ENCODE measurements at places on chromosomes 13 and 19.

- no peak for DNase-seq
Measured at GRCh38 chr13:51364404-51365008, 25.0 kb downstream of the SERPINE3 start.

GRCh38 chr19:41309180-41310032 is 566 bp upstream of the CCDC97 start:
- DNase-seq: no peak

- no peak for DNase-seq
Measured at GRCh38 chr19:55693336-55693974, 18.4 kb downstream of the EPN1 start.

GRCh38 chr19:54518844-54519243 is 16.2 kb downstream of the LAIR2 start:
- no peak for DNase-seq

DNA sequence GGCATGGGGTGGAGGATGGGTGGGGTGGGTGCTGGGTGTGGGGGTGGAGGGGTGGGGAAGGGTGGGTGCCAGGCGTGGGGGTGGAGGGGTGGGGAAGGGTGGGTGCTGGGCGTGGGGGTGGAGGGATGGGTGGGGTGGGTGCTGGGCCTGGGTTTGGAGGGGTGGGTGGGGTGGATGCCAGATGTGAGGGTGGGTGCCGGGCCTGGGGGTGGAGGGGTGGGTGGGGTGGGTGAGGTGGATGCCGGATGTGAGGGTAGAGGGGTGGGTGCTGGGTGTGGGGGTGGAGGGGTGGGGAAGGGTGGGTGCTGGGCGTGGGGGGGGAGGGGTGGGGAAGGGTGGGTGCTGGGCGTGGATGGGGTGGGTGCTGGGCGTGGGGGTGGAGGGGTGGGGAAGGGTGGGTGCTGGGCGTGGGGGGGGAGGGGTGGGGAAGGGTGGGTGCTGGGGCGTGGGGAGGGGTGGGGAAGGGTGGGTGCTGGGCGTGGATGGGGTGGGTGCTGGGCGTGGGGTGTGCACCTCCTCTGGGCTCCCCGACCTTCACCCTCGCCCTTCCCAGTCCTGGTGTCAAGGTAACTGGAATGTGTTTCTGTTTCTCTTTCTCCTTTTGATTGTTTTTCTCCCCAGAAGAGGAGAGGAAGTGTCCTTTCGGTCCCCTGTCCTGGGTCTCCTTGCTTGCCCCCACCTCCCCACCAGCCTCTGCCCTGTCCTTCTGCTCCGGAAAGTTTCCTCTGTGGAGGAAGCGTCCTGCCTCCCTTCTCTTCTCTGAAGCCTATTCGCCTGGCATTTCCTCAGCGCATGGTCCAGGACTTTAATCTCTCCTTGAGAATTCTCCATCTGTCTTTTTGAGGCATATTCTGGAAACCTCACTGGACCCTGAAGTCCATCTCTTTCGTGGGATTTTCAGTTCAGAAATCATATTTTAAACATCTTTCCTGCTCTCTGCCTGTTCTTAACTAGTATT is 22.9 kb upstream of the CFAP97D2 start:
- no peak for DNase-seq

DNA sequence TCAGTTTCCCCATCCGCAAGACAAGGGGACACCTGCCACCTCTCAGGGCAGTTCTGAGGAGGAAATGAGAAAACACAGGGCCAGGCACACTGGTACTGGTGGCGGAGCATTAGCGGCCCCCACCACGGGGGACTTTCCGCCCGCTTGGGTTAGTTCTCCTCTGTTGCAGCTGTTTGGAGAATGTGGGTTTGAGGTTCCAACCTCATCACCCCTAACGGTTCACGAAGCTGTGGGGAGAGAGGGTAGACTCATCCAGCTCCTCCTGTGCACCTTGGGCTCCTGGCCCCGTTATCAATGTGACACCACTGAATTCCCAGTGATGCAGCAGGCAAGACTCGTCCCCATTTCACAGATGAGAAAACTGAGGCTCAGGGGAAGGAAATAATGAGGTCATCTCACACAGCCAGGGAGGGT is 10.3 kb downstream of the PTPRS start:
- DNase-seq: no peak

DNA sequence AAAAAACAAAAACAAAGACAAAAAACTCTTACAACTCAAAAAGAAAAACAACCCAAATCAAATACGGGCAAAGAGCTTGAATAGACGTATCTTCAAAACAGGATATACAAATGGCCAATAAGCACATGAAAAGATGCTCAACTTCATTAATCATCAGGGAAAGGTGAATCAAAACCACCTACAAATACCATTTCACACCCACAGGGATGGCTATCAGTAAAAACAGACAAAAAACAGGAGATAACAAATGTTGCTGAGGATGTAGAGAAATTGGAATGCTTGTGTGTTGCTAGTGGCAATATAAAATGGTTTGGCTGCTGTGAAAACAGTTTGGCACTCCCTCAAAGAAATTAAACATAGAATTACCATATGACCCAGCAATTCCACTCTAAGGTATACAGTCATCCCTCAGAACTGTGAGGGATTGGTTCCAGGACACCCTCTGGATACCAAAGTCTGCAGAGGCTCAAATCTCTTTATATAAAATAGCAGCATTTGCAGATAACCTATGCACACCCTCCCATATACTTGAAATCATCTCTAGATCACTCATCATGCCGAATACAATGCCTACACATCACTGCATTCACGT is 29.7 kb downstream of the MLLT1 start:
- no peak for DNase-seq

DNA sequence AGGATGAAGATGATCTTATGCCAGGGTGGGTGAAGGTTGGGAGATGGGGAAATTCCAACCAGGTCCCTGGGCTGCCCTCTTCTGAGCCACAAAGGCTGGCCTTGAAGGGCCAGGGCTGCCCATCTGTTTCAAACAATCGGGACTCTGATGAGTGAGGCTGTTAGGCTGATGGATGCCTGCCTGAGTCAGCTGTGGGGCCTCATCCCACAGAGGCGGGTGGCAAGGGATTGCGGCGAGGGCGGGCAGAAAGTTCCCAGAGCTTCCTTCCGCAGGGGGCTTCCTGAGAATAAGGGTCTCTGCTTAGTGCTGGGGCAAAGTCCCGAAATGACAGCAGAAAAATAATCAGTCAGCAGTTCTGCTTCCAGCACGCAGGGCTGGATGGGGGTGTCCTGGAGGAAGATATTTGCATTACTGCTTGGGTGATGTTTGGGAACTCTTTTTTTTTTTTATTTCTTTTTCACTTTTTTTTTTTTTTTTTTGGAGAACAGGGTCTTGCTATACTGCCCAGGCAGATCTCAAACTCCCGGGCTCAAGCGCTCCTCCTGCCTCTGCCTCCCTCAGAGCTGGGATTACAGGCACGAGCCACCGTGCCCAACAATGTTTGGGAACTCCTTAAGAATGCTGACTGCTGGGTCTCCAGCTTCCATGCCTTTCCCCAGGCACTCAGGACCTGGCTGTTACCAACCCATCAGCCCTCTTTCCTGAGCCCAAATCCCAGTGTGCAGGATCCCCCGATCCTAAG is 14.1 kb downstream of the SH3GL1 start:
- no peak for DNase-seq

- DNase-seq: no peak
Measured at GRCh38 chr19:47012617-47013016, 7.0 kb upstream of the NPAS1 start.

GRCh38 chr13:68160466-68160865 is 930.3 kb upstream of the PCDH9 start:
- no peak for DNase-seq

- no peak for DNase-seq
Measured at GRCh38 chr19:10819124-10820060, 16.6 kb downstream of the TMED1 start.

DNA sequence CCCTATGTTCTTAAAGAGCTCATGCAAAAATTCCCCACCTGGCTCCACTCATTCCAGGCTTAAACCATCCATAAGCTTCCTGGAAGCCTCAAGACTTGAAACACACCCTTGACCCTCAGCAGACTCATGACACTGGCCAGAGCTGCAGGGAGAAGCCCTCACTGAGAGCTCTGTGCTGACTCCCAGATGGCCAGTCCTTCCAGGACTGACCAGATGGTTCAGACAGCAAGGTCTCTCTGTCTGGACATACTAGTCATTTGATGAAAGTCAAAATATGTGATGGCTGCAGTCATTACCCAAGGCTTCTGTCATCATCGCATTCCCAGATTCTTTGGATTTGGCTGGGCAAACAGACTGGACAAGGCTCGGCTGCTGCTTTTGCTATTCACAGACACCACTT is 397.4 kb downstream of the FOXO1 start:
- DNase-seq: no peak
